ENCODE measurements at places on chromosomes 13 and 19.
A peak's percentile ranks its signal among the peaks of the same experiment; 100 is the strongest.

DNA sequence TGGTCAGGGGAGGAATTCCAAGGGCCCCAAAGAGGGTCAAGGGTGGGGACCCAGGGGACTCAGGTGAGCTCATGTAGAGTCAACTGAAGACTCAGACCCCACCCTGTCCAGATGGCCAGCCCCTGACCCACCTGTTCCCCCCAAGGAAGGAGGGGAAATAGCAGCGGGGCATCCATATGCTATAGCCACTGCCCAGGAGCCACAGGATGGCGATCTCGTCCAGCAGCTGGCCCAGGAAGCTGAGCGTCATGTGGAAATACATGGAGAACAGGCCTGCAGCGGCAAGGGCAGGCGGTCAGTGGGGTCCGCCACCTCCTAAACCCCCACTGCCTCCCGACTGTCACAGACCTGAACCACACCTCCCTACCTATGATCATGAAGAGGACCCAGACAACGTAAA, 21.4 kb downstream of the ACER1 start:
- no peak for DNase-seq

DNA sequence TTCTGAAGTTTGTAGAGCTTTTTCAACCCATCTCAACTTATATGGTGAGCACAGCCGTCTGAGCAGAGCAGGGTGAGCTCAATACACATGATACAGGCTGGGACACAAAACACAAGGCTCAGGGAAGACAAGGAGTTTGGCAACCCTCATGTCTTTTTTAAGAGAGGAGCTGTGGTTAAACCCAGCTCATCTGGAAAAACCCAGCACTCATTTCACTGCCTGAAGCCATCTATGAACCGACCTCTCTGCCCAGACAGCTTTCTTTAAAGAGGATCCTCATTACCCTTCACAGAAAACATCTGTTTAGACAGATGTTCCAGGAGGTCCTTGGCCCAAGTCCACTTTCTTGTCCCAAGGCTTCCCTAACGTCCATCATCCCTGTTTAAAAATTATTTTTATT, 170.0 kb upstream of the TSHZ3 start:
- DNase-seq = no peak

- no peak for DNase-seq
Observed at GRCh38 chr13:35213911-35214310, 262.6 kb downstream of the MAB21L1 start.

- no peak for DNase-seq
Observed at GRCh38 chr19:56619121-56619520, 23.8 kb upstream of the SMIM17 start.

GRCh38 chr19:40666803-40667438, 23.5 kb downstream of the NUMBL start:
- no peak for DNase-seq

- no peak for DNase-seq
Observed at GRCh38 chr19:40742477-40742876, 7.8 kb downstream of the ACTMAP start.

DNA sequence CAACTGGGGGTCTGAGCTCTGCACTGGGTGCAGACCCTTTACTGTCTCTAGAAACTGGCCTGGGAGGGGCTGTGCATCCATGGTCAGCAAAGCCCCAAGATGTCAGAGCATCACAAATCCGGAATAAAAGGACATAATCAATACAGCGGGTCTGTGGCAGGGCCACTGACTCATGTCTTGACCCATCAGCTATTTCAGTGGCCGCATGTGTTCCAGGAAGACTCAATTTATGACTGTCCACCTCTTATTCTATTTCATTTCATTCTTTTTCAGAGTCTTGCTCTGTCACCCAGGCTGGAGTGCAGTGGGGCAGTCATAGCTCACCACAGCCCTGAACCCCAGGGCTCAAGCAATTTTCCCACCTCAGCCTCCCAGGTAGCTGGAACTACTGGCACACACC, 53.2 kb downstream of the PEX11G start:
- no peak for DNase-seq

DNA sequence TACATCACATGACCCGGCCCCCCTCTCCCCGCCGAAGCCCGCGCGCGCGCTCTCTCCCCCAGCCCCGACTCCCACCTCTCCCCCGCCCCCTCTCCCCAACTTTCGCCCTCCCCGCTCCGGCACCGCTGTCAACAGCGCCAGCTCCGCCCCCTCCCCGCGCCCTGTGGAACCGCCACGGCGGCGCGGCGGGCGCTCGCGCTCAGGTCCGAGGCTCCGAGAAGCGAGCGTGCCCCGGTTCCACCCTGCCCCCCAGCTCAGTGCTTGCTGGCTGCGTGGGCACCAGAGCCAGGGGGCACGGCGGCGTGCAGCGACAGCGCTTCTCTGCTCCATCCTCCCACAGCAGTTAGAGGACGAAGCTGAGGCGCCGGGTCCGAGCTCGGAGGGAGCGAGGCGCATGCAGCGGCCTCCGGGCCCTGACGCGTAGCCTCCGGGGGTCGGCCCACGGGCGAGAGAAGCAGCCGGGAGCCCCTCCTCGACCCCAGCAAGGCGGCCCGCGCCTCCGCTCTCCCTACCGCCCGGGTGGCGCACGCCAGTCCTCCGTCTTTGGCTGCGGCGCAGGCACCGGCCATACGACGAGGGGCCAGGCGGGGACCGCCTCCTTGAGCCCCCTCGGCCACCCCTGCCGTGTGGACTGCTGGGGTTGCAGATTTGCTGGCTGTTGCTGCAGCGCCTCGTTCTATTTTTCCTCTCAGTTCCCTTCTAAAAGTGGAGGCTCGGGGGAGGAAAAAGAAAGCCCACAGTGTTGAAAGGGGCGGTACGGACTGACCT, 109.5 kb downstream of the KCNRG start:
- DNase-seq = no peak

DNA sequence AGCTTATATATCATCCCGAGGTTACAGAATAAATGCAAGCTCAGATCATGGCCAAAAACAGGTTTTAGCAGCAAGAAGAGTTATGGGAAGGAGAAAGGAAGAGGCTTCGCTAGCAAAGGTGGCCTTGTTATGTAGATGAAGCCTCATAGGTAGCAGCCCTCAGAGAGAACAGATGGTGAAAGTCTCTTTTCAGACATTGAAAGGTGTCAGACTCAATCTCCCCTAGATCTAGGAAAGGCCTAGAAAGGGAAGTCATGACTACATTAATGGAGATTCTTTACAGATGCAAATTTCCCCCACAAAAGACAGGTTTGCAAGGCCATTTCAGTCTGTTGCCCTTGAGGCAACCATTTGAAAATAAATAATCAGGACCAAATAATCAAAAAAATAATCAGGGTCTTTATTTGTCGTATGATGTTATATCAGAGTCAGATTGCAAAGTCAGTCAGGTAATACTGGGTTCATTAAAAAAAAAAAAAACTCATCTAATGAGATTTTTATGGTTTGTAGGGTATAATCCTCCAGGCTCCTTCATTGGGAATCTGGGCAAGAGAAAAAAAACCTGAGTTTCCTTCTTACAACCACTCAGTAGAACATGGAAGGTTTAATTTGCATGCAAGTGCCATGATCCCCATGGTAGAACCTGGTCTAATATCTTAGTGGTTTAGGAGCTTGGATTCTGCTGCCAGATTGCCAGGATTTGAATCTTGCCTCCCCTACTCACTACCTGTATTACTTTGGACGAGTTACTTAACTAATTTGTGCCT, 50.8 kb upstream of the HTR2A start:
- no peak for DNase-seq

DNA sequence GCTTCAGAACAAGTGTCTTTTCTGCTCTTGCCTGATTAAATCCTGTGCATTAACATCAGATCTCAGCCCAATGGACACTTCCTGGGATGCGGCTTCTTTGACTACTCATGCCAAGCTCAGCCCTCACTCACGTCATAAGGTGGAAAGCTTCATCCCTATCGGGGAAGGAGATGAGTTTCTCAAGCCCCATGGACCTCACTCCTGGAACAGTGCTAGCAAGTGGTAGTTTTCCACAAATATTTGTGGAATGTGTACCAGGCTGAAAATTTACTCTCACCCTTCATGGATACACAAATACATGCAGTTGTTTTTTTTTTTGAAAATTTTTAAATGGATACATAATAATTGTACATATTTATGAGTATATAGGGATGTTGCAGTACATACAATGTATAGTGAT, 34.6 kb upstream of the FARP1 start:
- DNase-seq = no peak

- DNase-seq = no peak
Observed at GRCh38 chr13:52827839-52828238, 20.6 kb downstream of the PCDH8 start.

- no peak for DNase-seq
Observed at GRCh38 chr13:29819143-29819542, 31.3 kb downstream of the UBL3 start.

DNA sequence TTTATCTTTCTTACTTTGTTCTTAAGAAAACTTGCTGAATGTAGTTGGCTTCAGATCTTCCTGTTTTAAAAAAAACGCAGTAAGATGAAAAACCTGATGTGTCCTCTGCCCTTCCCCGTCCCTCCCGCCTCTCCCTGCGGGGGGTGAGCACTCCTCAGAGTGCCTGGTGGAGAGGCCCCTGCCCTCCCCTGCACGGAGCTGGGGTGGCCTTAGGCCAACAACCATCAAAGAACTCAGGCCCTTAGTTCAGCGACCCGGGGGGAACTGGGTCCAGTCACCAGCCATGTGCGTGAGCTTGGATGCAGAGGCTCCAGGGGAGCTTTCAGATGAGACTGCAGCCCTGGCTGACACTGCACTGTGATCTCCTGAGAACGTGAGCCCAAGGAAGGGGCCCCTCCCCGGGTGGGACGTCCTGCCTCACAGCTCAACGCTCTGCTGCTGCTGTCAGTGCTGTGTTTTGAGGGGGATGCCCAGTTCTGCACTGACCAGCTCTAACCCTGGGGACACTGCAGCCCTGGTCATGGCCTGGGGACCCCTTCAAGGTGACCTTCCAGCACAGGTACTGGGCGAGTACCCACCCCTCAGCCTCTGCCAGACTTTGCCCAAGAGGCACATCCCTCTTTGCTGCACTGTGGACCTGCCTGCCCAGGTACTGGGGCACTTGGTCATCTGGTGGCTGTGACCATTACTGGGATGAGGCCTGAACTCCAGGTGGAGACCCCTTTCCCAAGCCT, 42.7 kb downstream of the ANKRD10 start:
- no peak for DNase-seq

DNA sequence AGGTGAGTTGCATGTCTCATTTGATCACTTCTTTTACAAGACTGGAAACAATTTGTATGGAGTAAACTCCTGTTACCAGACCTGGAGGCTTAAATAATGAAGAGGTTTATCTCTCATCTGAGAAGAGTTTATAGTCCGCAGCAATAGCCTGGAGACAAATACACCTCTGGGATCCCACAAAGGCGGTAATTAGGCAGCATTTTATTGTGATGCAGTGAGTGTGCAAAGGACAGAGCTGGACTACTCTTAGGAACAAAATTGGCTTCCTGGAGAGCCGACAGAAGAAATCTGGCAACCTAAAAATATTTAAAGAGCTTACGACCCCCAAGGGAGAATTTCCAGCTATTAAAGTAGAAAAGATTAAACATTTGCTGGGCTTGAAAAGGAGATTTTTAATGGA, 11.8 kb upstream of the KATNAL1 start:
- DNase-seq = no peak

DNA sequence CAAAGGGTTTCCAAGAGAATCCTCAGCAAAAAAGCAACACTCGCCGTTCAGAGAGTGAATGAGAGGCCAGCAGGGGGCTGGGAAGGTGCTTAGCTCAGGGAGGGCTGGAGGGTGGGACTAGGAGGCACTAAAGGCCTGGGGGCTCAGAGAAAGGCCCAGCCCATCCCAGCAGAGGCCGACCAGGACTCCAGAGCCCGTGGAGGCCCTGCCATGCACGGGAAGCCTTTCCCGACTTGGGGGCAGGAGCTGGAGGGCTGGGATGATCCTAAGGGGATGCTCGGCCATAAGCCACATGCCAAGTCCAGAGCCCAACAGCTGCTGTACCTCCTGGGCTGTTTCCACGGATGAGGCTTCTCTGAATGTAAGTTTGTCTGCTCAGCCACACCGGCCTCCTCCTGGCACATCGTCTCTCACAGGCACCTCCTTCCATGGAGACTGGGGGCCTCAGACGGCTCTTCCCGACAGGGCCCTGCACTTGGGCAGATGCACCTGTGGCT, 19.5 kb downstream of the RASA3 start:
- DNase-seq = no peak

DNA sequence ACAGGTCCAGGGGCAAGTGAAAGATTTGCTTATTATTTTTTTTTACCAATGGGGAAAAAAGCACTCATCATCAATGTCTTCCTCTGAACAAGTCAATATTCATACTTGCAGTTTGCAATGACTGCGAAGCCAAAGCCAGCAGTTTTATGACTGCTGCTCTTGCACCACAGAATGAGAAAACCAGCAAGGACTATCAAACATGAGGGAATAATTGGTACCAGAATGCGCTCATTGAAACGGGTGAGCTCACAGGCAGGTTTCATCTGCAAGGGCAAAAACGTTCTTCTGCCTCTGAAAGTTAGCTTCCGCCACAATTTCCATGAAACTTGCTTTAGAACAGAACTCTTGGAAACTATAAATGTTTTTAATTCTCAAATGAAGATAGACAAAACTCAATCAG, 5.5 kb downstream of the DLEU7 start:
- no peak for DNase-seq

DNA sequence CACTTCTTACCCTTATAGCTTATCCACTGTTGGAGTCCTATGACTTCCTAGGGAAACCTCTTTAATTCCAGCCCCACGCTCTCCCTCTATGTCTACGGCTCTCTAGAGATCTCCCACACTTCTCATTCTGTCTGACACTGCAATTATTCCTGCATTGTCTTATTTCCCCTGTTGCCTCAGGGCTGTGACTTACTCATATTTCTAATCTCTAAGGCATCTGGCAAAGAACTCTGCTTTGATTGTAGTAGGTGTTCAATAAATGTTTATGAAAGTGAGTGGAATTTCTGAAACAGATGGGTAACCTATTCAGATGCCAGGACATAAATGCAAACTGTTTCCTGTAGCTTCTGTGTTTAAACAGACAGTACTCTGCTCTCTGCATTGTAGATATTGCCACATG, 102.4 kb upstream of the SERTM1 start:
- no peak for DNase-seq

DNA sequence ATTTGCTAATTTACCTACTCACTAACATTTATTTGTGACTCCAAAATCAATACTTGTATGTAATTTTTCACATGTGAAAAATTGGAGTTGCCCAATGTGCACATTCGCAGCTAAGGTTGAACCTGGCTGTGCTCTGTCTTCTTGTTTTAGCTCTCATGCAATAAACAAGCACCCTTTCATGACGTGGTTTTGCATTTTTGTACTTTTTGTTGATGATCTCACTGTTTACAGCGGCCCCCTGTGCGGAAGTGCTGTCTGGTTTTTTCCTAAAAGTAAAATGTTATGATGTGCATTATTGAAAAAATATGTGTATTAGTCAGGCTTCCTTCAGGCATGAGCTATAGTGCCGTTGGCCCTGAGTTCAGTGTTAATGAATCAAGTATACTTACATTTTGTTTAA, 18.1 kb downstream of the DGKH start:
- DNase-seq = no peak

GRCh38 chr19:42420055-42420544, 7.1 kb downstream of the LIPE start:
- peak; percentile 74 for DNase-seq

- no peak for DNase-seq
Observed at GRCh38 chr13:44379885-44380284, 6.3 kb downstream of the SERP2 start.

GRCh38 chr13:25922376-25922775, 129.4 kb downstream of the SHISA2 start:
- DNase-seq = no peak

- DNase-seq = no peak
Observed at GRCh38 chr13:78599645-78600279, 3.6 kb downstream of the POU4F1 start.

- no peak for DNase-seq
Observed at GRCh38 chr19:1815605-1816529, 3.8 kb upstream of the ATP8B3 start.

Measured in activated CD4-positive, alpha-beta T cell treated with anti-CD3 and anti-CD28 coated beads for 24 hours (primary cell).